HCEC 1CT (cell line): ENCODE measurements at places on chromosomes 4 and X.

DNA sequence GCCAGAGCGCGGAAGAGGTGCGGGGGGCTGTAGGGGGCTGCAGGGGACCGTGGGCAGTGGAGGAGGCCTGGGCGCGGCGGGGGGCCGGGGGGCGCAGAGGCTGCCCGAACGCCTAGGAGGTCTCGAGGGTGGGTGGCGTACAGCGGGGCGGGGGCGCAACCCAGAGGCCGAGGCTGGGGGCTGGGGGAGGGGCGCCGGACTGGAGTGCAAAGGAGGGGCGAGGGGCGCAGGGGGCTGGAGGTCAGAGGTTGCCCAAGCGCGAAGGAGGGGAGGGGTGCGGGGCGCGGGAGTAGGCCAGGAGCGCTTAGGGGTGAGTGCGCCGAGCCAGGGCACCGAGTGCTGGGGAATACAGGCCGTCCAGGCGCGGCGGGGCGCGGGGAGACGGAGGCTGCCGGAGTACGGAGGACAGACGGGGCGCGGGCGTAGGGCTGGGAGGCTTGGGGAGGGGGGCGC lies 255 bp downstream of the GYG2 start:
- DNase-seq, result no peak

DNA sequence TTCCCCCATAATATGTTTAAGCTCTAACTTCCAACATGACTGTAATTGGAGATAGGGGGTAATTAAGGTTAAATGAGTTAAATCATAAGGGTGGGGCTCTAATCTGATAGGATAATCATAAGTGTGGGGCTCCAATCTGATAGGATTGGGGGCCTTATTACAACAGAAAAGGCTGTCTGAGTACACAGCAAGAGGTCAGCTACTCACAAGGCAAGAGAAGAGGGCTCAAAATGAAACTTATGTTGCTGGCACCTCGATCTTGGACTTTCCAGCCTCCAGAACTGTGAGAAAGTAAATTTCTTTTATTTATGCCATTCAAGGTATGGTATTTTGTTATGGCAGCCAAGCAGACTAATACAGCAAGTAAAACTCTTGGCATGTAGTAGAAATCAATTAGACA lies 16.4 kb downstream of the SH2D1A start:
- DNase-seq, result no peak

GRCh38 chrX:11530621-11531020 lies 135.1 kb downstream of the ARHGAP6 start:
- peak; percentile 16 for DNase-seq

GRCh38 chr4:143443728-143444127 lies 69.8 kb upstream of the SMARCA5 start:
- no peak for DNase-seq

DNA sequence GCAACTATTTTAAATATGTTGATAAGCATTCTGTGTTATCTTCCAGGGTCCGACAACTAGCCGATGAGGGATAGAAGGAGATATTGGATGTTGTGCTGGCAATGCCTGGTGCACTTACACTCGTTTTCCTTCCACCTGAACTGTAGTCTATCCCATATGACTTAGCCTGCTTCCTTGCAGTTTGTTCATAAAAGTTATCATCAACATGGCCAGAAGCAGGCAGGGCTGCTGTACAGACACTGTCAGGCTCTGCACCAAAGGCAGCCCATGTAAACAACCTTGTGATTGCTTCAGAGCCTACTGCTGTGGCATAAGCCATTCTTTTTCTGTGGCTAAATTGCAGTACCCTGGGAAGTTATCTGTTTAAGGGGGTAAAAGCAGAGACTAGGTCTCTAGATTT lies 1.6 kb downstream of the MAPK10 start:
- no peak for DNase-seq

- DNase-seq, result no peak
These were observed 112.1 kb upstream of the ARSJ start for GRCh38 chr4:114091546-114091945.

- no peak for DNase-seq
These were observed 49.3 kb downstream of the C4orf33 start for GRCh38 chr4:129145222-129145730.

- no peak for DNase-seq
These were observed 315.9 kb downstream of the LDB2 start for GRCh38 chr4:16582526-16582925.

DNA sequence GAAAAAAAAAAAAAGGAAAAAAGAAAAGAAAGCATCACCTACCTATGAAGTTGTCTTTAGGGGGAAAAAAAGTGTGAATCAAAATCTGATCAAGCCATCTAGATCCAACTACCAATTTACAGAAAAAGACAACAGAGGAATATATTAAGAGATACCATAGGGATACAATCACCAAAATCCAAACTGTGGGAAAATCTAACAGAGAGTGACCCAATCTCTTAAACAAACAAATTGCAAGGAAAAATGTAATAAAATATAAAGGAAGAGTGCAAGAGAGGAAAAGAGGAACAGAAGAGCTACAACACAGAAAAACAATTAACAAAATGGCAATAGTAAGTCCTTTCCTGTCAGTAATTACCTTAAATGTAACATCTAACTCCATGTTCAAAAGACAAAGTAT lies 19.0 kb downstream of the THOC2 start:
- no peak for DNase-seq

- DNase-seq, result no peak
These were observed 147.1 kb upstream of the RPL34 start for GRCh38 chr4:108473163-108473720.

- no peak for DNase-seq
These were observed 43.0 kb upstream of the PDLIM5 start for GRCh38 chr4:94408549-94409374.

DNA sequence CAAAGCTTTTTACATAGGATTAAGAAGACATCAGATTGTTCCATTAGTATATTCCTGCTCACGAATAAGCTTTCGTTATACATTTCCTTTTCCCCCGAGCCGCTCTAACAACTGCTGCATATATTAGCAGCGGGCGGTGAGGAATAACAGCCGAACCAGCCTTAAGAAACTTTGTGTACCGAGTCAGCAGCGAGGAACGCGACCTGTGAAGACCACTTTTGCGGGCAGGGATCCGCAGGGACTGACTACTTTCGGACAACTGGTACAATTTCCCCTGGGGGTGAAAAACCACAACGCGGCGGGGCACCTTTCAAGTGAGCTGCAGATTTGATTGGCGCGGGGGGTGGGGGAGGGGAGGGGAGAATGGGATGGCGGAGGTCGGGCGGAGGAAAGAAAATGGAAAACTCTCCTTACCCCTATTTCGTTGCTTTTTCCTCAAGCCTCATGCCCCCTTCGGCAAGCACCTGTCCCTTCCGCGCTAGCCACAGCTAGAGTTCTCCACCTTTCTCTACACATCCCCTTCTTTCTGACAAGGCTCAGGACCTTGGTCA lies 5.9 kb upstream of the PITX2 start:
- DNase-seq, result no peak

DNA sequence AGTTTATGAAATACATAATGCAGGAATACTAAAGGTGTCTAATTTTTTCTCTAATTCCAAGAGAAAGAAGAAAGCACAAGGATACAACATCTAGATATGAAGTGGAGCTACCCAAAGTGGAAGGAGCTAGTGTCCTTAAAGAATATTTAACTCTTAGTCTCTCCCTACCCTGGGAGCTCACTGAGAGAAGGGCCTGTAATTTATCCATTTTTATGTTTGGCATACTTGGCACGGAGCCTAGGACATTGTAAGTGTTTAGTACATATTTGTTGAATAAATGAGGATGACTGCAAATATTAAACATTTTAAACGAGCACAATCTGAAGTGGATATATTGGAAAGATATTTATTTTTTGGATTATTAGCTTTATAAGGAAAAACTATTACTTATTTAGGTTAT lies 674.8 kb downstream of the IQCM start:
- peak; percentile 24 for DNase-seq

DNA sequence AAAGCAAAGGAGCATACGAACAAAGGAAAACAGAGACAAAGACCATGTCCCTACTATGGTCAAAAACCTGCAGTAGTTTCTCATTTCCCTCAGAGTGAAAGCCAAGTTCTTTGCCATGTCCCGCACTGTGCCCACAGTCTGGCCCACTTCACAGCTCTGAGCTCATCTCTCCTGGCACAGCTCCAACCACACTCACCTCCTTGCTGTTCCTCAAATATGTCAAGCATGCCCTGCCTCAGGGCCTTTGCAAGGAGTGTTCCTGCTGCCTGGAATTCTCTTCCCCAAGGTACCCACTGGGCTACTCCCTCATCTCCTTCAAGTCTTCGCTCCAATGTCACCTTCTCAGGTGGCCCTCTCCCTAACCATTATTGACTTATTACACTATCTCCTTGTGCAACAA lies 72.1 kb downstream of the COX18 start:
- no peak for DNase-seq

DNA sequence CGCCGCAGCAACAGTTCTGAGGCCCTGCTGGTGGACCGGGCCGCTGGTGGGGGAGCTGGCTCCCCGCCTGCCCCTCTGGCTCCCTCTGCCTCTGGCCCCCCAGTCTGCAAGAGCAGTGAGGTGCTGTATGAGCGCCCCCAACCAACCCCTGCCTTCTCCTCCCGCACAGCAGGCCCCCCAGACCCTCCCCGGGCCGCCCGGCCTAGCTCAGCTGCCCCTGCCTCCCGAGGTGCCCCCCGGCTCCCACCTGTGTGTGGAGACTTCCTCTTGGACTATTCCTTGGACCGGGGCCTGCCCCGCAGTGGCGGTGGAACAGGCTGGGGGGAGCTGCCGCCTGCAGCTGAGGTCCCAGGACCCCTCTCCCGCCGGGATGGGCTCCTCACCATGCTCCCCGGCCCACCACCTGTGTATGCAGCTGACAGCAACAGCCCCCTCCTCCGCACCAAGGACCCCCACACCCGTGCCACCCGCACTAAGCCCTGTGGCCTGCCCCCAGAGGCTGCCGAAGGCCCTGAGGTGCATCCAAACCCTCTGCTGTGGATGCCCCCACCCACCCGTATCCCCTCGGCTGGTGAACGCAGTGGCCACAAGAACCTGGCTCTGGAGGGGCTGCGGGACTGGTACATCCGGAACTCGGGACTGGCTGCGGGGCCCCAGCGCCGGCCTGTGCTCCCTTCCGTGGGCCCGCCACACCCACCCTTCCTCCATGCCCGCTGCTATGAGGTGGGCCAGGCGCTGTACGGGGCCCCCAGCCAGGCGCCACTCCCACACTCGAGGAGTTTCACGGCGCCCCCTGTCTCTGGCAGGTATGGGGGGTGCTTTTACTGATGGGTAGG lies 6.3 kb downstream of the PRAF2 start:
- DNase-seq, result no peak

DNA sequence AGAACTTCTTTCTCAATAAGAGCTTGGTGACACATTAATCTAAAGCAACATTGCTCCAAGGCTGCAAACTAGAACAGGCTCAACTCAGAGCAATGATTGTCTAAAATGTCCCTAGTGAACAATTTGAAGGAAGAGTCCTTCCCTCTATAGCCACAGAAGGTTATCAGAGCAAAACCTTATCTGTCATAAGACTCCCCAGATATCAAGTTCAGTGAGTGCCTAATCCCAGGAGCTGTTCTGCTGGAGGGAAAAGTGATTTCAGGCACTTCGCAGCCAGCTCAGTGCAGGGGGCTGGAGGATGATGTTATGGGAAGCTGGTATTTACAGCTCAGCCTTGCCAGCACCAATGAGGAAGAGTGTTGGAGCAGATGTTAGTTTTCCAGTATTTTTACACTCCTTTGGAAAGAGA lies 497.5 kb downstream of the INPP4B start:
- DNase-seq, result no peak

GRCh38 chr4:25347473-25347872 lies 29.6 kb upstream of the ANAPC4 start:
- DNase-seq, result no peak

GRCh38 chrX:83845397-83845796 lies 15.5 kb upstream of the CYLC1 start:
- DNase-seq, result peak; percentile 7

DNA sequence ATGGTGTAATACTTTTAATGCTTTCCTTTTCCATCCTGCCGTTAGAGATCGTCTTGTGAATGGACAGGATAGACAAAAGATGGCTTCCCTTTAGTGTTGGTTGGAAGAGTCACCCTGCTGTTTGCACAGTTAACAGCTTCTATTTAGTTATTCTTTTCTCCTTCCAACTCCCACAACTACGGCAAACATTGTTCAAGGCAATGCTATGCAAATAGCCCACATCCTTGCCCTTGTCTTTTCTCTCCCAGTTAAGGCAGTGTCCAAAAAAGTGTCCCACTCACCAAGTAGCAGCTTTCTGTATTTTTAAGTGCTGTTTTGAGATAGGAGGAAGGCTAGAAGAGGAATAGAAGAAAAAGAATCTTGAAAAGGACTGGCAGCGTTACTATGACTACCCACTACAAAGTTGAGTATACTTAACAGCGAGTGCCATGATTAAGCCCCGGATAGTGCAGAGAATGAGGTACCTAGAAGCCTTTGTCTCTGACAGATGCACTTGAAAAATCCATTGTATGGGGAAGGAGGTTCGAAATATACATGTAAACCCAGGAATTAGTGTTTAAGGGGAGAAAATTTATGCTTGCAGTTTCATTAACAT lies 12.1 kb upstream of the RUFY3 start:
- no peak for DNase-seq

DNA sequence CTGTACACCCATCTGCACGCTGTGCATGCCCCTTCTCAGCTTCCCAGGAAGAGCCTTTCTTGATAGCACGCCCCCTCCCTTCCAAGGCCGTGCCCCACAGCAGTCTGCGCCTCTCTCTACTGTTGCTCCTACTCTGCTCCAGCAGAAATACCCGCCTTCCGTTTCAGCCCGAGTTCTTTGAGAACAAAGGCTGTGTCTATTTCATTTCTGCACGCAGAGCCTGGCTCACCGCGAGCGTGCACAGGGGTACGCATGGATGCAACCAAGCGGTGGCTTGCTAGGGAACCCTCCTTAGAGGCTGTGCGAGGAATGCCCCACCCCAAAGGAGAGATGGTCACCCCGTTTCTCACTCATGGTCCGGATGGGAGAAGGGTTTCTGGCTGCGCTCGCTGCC lies 485 bp downstream of the AADAT start:
- peak; percentile 16 for DNase-seq

DNA sequence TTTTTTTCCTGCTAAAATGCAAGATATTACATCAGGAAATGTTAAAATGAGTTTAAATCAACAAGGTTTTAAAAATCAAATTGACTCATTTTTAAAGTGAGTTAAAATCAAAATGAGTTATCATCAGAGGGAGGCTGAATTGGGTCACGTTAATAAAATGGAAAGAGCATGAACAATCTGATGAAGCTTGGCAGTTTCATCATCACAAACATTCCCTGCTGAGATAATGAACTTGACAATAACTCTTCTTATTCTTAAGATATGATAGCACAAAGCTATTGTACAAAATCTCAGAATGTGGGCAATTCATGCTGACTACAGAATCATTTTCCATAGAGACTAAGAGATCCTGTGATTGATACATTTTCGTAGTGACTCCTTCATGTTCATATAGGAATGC lies 1086.7 kb downstream of the STIM2 start:
- no peak for DNase-seq
